Osteocyte (in vitro differentiated cells): ENCODE measurements at places on chromosomes 16 and 17. TPM values are rescaled to one million over a fixed set of nuclear protein-coding genes. Genes with fewer than 3 reads are reported as not detected.

Gene TBC1D28
- total RNA-seq: not detected in 2 replicates

Gene ALDH3A1
- total RNA-seq: 0.52 and 1.6 TPM in 2 replicates

Gene KRT33B
- not detected in 2 replicates for total RNA-seq

Gene TPSD1
- total RNA-seq: not detected in 2 replicates

Gene TEKT5
- total RNA-seq: 0.50 TPM in 1 of 2 replicates, not detected in the other

Gene OTOP2
- total RNA-seq: not detected in 2 replicates

Gene GJC1
- 40.6 and 43.0 TPM in 2 replicates for total RNA-seq

Gene UMOD
- total RNA-seq: not detected in 2 replicates

Gene WSCD1
- total RNA-seq: 3.8 and 3.9 TPM in 2 replicates

DNA sequence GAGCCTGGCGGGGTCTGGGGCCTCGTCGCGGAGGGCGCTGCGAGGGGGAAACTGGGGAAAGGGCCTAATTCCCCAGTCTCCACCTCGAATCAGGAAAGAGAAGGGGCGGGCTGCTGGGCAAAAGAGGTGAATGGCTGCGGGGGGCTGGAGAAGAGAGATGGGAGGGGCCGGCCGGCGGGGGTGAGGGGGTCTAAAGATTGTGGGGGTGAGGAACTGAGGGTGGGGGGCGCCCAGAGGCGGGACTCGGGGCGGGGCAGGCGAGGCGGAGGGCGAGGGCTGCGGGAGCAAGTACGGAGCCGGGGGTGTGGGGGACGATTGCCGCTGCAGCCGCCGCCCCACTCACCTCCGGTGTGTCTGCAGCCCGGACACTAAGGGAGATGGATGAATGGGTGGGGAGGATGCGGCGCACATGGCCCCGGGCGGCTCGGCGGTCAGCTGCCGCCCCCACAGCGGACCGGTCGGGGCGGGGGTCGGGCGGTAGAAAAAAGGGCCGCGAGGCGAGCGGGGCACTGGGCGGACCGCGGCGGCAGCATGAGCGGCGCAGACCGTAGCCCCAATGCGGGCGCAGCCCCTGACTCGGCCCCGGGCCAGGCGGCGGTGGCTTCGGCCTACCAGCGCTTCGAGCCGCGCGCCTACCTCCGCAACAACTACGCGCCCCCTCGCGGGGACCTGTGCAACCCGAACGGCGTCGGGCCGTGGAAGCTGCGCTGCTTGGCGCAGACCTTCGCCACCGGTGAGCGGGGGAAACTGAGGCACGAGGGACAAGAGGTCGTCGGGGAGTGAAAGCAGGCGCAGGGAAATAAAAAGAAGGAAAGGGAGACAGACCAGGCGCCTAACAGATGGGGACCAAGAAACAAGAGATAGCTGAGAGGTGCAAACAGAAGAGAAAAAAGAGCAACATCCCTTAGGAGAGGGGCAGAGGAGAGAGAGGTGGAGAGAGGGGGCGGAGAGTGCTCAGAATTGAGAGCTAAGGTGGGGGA lies at the start of gene PNMT:
PNMT (plus strand) TSS at position 509 of the 980 bp plus-strand sequence; CDS start at position 532, 23 bp downstream.
- DNase-seq: no peak

- DNase-seq: no peak
Measured at GRCh38 chr16:28001184-28001583, 62.3 kb downstream of the GSG1L start.

GRCh38 chr17:27621536-27621935 lies 9.5 kb upstream of the LGALS9 start:
- DNase-seq: no peak

GRCh38 chr16:72131036-72131435 lies 37.4 kb downstream of the DHX38 start:
- no peak for DNase-seq

DNA sequence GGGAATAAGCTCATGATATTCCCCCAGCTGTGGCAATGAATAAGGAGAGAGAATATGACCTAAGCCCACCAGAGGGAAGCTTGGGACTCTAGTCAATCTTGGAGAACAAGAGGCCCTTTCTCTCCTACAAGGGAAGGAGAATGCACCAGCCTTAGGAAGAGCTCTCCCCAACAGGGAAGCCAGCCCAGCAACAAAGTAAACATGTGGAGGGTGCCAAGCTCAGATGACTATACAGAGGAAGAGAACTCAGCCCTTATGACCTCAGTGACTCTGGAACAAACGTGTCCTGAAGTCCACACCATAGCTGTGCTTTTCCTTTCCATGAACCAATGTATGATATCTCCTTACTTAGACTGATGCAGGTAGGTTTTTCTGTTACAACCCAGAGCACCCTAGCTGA lies 219.7 kb downstream of the GSG1L start:
- DNase-seq: no peak

DNA sequence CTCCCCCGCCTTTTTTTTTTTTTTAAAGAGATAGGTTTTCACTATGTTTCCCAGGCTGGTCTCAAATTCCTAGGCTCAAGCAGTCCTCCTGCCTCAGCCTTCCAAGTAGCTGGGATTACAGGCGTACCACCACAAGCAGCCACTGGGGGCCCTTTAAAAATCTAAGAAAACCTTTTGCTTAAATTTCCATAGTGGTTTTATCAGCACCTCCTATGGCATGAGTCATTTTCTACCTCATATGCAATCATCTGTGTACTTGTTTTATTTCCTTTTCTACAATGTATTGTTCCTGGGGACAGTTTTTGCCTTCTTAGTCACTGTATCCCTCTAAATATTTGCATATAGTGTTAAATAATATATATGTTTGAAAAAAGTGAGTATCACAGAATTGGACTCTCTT lies 29.2 kb downstream of the GNA13 start:
- DNase-seq: no peak

GRCh38 chr17:47265983-47266541 lies 12.4 kb downstream of the ITGB3 start:
- no peak for DNase-seq

GRCh38 chr17:9298776-9299295 lies 276.8 kb downstream of the STX8 start:
- DNase-seq: no peak

DNA sequence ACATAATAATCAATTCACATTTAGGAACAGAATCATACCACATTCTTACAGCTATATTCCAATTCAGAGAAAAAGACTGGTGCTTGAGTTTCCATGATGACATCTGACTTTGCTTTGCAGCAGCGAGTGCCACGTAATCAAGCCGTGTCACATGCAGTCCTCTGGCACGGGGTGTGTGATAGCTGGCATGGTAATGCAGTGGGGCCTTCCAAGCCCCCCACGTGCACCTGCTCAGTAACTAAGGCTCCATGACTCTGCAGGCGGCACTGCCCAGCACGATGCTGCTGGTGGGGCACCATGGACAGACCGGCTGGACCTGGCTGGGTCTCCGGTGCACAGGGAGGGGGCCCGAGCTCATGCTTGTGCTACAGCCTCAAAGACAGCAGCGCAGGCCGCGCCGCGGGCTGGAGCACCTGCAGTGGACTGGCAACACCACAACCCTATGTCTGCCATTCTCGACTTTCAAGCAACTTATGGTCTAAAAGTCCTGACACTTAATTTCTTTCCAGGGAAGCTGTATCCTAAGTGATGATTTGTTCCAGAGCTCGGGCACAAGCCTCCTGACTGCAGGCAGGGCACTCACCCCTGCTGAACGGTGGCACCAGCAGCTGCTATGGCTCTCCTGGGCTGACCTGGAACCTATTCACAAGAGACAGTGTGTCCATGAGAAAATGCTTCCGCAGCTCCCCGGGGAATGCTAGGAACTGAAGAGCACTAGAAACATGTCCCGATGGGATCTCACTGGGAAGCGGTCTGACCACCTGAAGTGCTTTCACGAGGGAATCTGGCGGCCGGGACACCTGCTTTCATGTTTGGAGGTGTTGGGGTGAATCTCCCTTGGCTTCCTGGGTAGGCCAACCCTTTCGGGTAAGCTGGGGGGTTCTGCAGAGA lies 99.5 kb upstream of the DNAH17 start:
- no peak for DNase-seq

GRCh38 chr17:43906951-43907424 lies 348 bp downstream of the MPP2 start:
- DNase-seq: no peak

- DNase-seq: no peak
Measured at GRCh38 chr16:67486805-67487204, 3.5 kb upstream of the AGRP start.

DNA sequence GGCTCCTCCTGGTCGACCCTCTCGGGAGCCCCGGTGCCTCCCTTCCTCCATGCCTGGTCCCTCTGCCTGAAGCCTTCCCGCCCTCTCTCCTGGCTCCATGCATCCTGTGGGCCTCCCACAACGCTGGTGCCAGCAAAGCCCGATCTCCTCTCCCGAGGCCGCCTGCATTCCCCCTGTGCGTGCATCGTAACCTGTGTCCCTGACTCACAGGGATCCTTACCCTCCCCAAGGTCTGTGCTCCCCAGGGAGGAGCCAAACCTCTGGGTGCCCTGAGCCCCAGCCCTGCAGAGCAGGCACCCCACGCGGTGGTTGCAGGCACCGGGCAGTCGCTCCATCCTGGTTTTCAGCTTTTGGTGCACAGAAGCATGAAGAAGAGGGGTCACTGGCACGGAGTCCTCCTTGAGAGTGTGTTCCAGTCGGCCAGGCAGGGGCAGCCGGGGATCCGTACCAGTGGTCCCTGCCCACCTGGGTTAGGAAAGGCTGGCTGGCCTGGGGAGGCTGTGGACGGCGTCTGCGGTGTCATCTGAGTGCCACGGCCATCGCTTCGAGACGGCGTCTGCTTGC lies 1.8 kb upstream of the ENPP7 start:
- DNase-seq: no peak

DNA sequence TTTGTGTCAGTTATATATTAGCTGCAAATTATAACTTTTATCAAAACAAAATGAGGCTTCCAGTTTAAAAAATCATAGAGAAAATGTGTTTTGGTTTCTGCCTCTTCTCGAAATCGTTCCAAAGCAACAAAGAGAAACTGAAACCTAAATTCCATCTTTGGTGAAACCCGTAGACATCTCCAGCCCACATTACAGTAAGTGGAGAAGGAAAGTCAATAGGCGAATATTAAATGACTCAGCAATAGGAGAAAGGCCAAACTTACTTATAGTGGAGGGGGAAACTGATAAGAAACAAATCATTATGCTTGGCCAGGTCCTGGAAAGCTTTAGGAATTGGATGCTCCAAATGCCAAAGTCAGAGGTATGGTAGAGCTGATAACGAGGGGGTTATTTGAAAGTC lies 103.0 kb upstream of the SHISA6 start:
- DNase-seq: no peak

DNA sequence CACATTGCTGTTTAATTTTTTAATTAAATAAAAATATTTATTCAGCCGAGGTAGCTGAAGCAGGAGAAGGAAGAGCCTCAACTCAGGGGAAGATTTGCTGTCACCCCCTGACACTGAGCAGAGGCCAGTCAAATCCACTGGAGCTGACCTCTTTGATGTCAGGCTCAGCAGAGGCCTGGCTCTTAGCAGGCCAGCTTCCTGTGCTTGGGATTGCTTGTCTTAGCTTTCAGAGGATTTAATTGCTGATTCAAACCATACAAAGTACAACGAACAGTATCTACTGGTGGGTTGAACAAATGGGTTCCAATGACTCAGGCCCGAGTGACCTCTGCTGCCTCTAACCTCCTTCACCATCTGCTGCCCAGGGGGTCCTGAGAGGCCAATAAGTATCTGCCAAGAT lies 417.0 kb upstream of the HSBP1 start:
- DNase-seq: no peak

GRCh38 chr16:58853854-58854791 lies 120.0 kb upstream of the GOT2 start:
- no peak for DNase-seq

- DNase-seq: no peak
Measured at GRCh38 chr16:76197900-76198299, 79.3 kb upstream of the CNTNAP4 start.

- DNase-seq: no peak
Measured at GRCh38 chr17:77681861-77682260, 276.6 kb upstream of the TNRC6C start.

DNA sequence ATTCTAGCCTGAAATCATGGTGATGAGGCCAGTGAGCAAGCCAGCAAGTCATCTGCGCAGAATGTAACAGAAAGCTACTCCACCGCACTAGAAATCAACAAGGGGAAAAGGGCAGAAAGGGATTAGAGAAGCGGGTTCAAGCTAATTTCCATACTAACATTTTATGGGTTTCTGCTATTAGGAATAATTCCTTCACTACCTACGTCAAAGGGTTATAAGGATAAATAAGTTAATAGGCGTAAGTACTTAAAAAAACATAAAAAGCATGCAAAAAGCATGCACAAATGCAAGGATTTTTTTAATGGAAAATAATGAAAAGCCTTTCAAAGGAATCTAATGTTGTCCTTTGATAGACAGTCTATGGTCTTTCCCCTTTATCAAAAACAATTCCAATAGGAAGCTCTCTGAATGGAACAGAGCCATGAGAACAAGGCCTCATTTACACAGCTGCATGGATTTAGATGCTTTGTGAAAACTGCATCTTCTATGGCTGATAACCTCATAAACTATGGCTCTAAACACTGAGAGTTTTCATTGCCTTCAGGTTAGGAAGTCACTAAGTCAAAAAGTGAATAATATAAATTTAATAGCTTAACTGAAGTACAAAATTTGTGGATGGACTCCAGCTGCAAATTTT lies 5.6 kb downstream of the EMC8 start:
- DNase-seq: no peak

GRCh38 chr17:43945074-43945829 lies 3.0 kb upstream of the PPY start:
- DNase-seq: no peak

GRCh38 chr17:72404872-72405271 lies 284.1 kb downstream of the SOX9 start:
- no peak for DNase-seq

GRCh38 chr16:73010150-73010676 lies 37.7 kb downstream of the ZFHX3 start:
- DNase-seq: no peak

- DNase-seq: no peak
Measured at GRCh38 chr16:31390504-31391041, 2.6 kb upstream of the ITGAD start.

DNA sequence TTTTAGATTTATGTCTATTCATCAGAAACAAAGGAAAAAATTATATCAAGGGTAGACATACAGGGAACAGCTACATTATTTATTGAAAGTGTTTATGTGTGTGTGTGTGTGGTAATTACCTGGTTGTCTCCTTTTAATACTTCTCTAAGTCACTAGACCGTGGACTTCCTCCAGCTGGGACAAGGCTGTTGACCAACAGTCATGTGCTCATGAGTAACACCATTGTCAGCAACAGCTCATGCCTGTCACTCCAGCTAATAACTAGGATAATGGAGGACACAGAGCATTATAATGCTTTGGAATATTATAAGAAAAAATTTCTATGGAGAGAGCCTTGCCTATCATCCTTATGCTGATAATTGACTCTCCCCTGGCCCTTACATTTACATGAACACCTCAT lies 125.3 kb upstream of the SALL1 start:
- DNase-seq: no peak
